ENCODE measurements at places on chromosomes 1 and 21.

- DNase-seq = no peak
Observed at GRCh38 chr21:34871026-34871908, 177.8 kb downstream of the RUNX1 start.

DNA sequence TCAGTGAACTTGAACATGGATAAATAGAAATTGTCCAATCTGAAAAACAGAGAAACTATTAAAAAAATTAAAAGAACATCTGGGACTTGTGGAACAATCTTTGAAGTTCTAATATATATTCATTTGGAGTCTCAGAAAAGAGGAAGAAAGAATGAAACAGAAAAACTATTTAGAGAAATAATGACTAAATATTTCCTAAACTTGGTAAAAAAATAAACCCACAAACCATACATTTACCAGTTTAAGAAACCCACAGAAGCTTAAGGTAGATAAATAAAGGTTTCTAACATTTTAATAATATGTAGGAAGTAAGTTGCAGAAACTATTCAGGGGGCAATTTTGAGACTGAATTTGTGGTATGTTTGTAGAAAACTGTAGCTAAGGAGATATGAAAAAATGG lies 437.8 kb downstream of the PTBP2 start:
- DNase-seq = no peak

DNA sequence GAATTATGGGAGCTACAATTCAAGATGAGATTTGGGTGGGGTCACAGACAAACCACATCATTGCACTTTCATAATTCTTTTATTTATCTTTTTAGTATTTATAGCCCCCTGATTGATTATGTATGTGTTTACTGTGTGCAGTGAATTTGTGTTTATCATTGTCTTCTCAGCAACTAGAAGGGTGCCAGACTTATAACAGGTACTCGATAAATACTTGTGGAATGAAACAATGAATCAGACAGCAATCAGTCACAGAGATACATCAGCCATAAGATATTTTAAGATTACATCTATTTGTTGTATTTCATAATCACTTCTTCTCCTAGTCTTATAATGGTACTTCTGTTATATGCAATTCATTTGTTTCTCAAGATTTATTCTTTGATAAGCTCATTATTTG lies 273.2 kb downstream of the PTPRC start:
- DNase-seq = no peak

- no peak for DNase-seq
Observed at GRCh38 chr1:211938561-211938997, 96.8 kb downstream of the INTS7 start.

DNA sequence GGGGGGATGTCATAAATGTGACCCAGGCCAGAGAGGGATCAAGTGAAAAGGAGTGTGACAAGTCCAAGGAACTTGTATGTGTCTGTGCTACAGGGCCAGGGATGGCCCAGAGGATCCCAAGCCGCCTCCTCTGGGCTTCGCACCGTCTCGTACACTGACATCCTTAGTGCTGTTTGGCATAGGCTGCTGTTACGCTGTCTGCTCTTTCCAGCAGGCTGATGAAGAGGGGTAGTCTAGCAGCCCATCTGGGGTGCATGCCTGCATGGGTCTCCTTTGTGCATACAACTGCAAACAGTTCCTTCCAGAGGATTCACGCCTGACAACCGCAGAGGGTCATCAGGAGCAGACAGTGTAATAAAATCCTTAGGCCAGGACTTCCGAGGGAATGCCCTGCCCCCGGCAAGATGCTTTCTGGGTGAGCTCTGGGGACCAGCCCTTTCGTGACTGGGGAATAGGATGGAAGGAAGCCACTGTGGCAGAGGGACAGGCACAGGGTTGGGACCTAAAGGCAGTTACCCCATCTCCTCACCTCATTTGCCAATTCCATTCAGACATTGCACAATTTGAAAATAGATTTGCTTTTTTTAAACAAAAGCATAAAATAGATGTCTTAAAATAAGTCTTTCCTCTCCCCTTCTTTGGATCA lies 6.3 kb upstream of the GOLT1A start:
- DNase-seq = no peak

DNA sequence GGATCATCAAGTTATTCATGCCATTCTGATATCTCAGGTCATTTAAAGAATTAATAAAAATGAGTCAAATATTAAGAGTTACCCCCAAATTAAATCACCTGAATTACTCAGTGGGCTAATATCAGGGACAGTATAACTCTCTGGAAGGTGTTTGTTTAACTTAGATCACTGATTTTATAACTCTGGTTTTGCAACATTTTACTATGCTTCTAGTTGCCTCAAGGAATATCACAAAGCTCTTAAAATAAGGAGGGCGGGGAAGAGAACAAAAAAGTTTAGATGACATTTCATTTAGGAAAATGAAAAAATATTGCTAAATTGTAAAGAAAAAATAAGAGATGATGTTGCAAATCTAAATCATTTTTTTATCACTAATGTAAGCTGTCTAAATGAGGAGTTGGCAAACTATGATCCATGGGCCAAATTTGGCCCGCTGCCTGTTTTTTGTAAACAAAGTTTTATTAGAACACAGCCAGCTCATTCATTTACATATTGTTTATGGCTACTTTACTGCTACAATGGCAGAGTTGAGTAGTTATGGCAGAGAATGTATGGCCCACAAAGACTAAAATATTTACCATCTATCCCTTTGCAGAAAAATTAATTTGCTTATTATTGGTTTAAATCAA lies 31.9 kb upstream of the SLC19A2 start:
- no peak for DNase-seq

GRCh38 chr1:2583871-2584351 lies 2.7 kb upstream of the PRXL2B start:
- peak; percentile 59 for DNase-seq

GRCh38 chr1:228147151-228147693 lies 2.5 kb upstream of the GJC2 start:
- DNase-seq = no peak

DNA sequence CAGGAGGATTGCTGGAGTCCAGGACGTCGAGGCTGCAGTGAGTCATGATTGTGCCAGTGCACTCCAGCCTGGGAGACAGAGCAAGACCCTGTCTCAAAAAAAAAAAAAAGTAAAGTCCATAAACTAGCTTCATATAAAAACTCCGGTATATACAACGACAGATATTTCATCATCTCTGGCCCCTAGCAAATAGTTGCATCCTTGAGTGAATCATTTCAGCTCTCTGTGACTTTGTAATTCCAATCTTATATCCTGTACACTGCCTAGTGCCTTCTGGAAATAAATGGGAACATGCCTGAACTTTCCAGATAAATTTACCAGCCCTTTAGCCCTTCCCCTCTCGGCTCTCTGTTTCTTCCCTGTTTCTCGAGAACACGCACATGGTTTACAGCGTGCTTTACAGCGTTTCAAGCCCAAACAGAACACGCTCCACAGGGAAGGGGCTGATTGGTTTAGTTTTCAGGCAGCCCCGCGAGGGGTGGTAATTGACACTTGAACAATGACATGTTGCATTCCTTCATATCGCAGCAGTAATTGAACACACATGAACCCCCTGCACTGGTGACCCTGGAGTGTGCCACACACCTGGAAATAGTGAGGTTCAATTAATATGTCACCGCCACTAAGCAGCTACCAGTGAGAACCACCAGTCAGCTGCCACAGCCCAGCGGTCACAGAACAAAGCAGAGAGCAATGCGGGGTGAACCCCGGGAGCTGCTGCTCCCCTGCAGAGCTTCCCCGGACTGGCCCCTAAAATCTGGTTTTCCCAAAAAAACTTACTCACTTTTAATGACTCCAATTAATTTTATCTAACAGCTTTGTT lies 35.7 kb upstream of the SIM2 start:
- no peak for DNase-seq

- no peak for DNase-seq
Observed at GRCh38 chr1:26597629-26598039, 68.1 kb downstream of the RPS6KA1 start.

GRCh38 chr1:242187171-242187570 lies 188.3 kb upstream of the MAP1LC3C start:
- DNase-seq = no peak

- no peak for DNase-seq
Observed at GRCh38 chr1:207420109-207420508, 34.0 kb upstream of the CR2 start.

GRCh38 chr1:69862906-69863305 lies 295.2 kb downstream of the LRRC7 start:
- DNase-seq = no peak

DNA sequence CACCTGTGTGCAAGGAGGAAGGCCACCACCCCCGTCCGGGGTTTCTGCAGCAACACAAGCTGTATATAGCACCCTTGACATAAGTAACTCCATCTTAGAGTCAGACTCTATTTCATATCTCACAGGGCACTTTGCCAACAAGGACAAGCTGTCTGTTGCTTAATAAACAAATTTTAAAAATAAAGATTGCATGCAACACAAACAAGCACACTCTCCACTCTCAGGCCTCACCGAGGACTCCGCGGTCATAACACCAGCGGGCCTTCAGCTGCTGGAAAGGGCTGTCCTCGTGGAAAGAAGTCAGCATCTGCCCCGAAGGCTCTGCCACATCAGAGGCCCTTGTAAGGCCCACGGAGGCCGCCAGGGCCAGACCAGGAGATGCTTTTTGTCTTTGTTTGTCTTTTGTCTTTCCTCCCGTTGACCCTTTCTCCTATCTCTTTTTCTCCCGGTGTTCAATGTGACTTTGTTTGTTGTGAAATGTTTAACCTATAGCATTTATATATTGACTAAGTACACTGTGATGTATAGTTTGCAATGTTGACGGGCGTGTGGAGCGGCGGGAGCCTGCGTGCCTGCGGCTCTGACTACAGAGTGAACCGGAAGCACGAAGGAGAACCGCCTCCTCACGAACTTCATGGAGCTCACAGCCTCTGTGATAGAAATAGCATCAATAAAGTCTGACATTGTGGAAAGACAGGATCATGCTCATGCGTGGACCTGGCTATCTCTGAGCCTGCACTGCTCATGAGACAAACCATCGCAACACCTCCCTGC lies 24.1 kb downstream of the MEGF6 start:
- no peak for DNase-seq

GRCh38 chr1:227574926-227575325 lies 11.6 kb downstream of the ZNF678 start:
- no peak for DNase-seq

GRCh38 chr1:207813946-207814345 lies 62.1 kb downstream of the CD46 start:
- DNase-seq = no peak

- DNase-seq = peak; percentile 68
Observed at GRCh38 chr1:26164036-26164860, 4.5 kb downstream of the C1orf232 start.

- no peak for DNase-seq
Observed at GRCh38 chr1:184146202-184146601, 94.7 kb downstream of the TSEN15 start.

DNA sequence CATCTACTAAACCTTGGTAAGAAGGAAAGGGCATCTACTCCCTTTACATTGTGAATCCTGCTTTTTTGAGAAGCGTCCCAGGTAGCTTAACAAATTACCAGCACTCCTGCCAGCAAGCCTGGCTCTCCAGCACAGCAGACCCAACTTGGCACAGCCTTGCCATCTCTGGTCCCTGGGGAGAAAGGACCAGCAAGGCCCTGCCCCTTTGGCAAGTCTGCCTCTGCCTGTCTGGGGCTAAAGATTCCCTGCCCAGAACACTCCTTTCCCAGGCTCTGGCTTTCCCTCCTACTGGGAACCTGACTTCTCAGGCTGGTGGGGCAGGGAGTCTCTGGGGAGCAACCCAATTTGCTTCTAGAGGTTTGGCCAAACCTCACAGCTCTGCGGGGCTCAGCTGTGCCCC lies 68.5 kb downstream of the ATP2B4 start:
- no peak for DNase-seq

GRCh38 chr1:42163536-42164503 lies 725 bp downstream of the GUCA2A start:
- DNase-seq = no peak

Data from CD4-positive, alpha-beta T cell treated with Interleukin-17A for 4 hours (primary cell).